B cell (primary cell): ENCODE measurements at places on chromosomes 12 and 14. TPM values are rescaled to one million over a fixed set of nuclear protein-coding genes. Genes with fewer than 3 reads are reported as not detected.
A peak's percentile ranks its signal among the peaks of the same experiment; 100 is the strongest.

DNA sequence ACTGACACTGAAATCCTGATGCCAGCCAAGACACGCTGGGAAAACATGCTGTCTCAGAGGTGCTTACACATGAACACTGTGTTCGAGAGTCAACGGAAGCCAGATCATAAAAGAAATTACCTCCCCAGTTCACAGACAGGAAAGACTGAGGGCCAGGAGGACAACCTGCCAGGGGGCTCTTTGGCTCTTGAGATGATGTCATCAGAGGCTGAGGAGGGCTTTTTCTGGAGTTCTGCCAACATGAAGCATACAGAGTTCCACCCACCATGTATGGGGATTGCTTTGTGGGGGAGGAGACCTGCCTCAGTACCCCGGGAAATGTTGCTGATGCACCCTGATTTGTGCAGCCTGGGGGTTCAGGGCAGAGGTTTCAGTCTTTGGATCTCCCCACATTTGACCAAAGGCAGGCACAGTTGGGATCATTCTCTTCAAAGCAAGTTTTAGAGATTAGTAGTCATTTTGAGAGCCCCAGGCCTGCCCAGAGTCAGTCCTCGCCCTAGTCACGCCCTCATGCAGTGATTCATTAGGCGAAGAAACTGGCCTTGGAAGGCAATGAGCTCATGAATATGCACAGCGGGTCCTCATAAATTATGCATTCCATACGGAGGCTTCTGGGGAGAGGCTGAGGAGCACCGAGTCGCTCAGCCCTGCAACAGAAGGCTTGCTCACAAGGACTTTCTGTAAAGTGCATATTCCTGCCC, 34.9 kb upstream of the EML1 start:
- DNase-seq: no peak

DNA sequence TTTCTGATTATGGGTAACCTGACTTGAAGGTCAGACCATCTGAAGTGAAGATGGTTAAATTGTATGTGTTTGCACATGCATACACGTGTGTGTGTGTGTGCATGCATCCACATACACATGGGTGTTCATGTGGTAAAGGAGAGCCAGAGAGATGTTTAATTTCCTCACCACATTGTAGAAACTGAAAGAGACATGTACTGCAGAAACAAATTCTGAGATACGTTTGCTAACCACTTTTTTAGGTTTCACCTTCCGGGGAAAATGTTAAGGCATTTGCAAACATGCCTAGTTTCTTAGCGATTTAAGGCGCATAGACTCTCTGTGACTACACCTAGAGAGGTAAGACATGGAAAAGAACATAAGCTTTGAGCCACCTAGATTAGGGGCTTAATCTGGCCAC, 362.9 kb downstream of the RAD51B start:
- DNase-seq: peak; percentile 7

GRCh38 chr12:113515082-113515856, 43.6 kb upstream of the LHX5 start:
- no peak for DNase-seq

GRCh38 chr12:31861360-31861759, 97.9 kb upstream of the RESF1 start:
- DNase-seq: no peak

DNA sequence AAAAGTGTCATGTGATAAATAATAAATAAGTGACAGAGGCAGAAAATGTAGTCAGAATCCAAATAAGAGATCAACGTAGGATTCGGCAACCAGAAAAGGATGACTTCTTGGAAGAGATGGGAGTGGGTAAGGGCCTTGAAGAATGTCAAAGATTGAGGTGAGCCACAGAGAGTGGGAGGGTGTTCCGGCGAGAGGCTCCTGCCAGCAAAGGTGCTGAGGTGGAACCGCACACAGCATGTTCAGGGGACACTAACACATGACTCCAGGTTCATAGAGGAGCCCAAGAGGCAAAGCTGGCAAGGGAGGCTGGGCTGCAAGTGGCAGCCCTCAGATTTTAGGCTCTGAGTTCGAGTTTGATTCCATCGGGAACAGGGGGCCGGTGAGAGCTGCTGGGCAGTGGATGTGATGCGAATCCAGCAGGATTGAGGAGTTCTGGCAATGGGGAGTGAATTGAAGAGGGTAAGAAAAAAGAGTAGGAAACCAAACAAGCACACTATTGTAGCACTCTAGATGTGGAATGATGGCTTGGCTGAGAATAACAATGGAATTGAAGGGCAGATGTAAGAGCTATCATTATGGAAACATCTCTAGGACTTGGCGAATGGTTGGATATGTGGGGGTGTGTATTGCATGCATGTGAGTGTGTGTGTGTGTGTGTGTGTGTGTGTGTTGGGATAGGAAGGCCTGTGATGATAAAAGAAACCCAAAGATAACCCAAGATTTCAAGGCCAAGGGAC, 36.5 kb downstream of the LRRC74A start:
- DNase-seq: no peak

GRCh38 chr14:60490270-60490669, 4.4 kb upstream of the C14orf39 start:
- no peak for DNase-seq

DNA sequence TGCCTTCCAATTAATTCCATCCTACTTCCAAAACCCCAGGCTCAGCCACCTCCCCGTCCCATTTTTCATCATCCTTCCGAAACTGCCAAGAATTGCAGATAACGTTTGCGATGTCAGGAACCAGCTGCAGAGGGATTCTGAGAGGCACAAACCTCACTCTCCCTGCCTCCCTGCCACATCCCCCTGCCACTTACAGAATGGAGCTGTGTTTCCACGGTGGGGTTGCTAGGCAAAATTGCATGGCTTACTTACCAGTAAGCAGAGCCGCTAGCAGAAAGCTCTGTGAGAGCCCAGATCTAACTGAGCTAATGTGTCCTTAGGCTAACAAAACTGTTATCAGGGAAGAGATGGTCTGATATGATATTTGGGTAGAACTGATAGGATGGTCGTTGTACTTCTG, 127.4 kb downstream of the KCNK10 start:
- DNase-seq: no peak

- DNase-seq: no peak
These were observed 727.1 kb upstream of the TBX3 start for GRCh38 chr12:115411121-115411520.

- DNase-seq: no peak
These were observed 73.0 kb downstream of the ALG10B start for GRCh38 chr12:38389614-38390013.

DNA sequence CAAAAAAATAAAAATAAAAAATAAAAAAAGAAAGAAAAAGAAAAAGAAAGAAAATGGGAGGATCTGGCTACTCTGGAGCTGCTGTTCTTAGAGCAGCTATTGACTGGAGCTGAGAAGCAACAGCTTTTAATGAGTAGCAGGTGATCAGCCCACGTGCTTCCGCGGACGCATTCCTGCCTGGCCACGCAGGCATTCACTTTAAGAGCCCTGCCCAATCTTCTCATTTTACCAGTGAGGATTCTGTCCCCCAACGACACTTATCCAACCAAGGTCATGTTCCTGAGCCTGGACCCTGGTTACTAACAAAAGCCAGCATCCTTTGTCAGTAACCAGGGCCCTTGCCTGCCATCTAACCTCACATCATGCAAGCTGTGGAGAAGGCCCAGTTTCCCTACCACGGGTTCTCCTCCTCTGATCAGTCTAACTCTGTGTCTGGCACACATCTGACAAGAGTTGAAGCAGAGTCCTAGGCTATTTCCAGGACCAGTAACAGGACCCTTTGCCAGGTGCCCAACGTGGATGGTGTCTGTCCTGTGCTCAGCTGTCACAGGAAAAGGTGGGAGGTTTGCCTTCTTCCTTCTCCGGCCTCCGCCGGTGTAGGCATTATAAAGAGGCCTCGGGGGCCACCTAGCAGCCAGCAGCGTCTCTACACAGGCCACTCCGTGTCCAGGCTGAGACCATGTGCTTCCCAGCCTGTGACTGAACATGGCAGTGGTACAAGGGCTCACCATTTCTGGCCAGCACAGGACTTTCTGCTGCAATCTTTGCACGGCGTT, 60.9 kb upstream of the GPATCH2L start:
- no peak for DNase-seq

DNA sequence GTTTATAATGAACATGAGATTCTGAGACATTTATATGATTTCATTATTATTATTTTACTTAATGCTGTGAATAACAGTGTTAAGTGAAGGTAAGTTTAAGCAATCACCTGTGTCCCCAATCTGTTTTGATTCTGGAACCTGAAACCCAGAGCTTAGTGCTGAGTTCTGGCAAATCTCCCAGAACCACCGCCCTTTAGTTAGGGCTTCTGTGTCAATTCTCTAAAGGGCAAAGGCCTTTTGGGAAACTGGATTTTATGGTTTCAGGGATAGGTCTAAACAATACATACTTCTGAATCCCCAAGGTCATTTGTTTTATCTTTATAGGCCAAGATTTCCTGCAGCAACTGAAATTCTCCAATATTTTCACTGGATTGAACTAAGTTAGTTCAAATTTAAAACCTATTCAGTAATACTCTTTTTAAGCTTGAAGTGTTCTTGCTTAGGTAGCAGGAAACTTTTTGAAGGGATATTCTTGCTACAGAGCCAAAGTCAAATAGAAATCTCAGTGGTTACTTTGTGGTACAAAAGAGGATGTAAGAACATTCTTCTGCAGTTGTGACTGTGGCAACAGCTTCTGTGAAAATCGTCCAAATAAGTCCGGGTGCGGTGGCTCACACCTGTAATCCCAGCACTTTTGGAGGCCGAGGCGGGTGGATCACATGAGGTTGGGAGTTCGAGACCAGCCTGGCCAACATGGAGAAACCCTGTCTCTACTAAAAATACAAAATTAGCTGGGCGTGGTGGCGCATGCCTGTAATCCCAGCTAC, 10.0 kb upstream of the PKP2 start:
- no peak for DNase-seq

DNA sequence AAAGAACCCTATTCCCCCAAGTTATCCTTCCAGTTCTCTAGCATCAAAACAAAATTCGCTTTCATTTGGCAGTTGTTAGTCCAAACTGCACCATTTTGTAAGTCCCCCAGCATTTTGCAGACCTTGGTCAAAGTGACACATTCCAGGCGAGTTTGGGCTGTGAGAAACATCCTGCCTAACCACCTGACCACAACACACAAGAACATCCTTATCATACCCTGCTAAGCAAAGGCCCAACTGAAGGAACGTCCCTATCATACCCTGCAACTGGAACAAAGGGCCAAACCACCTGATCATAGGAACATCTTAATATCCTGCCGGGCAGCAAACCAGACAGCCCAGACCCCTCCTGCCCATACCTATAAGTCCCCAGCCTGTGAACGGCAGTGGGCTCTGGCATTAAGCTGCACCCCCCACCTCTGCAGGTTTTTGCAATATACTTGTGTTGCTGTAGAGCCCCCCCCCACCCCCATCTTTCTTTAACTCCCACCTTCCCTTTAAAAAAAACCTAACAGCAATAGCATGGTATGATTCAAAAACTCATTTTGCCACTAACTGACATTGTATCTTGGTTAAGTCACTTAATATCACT, 2.7 kb downstream of the PCNX4 start:
- DNase-seq: no peak

DNA sequence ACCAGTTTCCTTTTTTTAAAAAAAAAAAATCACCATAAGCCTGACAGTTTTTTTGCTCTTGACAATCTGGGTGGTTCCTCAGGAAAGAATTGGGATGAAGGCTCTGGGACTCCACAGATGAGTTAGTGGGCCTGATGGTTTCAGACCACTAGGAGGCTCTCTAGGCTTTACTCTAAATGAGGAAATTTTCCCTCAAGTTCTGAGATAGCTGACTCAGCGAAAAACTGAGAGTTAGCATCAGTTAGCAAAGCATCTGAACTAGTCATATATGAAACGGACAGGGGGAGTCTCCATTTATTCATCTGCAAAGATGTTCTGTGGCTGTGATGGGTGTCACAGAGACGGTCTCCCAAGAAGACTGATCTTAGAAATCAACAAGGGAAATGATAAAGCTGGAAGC, 314.3 kb upstream of the OR4E1 start:
- no peak for DNase-seq

GRCh38 chr14:45258073-45258472, 5.1 kb upstream of the MIS18BP1 start:
- no peak for DNase-seq

DNA sequence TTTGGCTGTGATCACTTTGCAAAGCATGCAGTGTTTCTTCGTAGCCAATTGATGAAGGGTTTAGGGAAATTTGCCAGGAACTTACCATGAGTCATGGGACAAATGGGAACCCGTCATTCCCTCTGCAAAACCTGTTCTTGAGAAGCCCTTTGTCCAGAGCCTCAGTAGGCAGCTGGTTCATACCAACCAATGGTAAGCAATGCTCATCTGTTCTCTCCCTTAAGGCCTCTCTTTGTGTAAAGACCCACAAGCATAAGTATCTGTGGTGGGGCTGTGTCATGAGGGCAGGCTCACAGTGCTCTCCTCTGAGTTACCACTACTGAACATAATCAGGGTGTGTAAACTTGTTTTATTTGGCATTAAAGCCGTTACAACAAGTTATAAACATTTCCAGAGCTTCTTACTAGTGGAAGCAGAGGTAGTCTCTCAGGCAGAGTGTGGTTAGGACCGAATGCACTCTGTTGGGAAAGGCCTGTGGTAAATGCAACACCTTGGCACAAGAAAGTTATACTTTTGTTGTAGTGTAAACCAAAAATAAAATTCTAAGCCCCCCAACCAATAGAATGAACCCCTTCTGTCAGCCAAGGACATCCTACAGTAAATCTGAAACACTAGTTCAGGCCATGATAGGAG, 119.8 kb downstream of the SINHCAF start:
- DNase-seq: no peak

DNA sequence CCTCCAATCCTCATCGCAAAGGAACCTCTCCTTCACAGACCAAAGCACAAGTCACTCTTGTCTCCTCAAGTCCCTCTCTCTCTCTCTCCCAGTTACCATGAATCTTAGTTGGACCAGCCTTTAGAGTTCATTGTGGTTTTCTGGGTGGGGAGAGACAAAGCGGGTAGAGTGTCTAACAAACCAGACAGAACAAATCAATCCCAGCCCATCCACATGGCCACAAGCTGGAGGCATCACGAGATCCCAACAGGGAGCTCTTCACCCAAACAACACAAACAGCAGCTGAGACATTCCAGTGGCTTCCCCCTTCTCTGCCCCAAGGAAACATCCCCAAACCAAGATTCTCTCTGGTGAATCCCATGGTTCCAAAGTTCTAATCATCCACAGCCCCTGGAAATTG, 22.4 kb downstream of the ACTN1 start:
- no peak for DNase-seq

- no peak for DNase-seq
These were observed 114.3 kb downstream of the NPAS3 start for GRCh38 chr14:33052943-33053342.

RHOJ gene
- not detected in 2 replicates for total RNA-seq

CYP27B1 gene
- total RNA-seq: 0.79 and 1.1 TPM in 2 replicates

HVCN1 gene
- total RNA-seq: 216 and 228 TPM in 2 replicates

POLE2 gene
- 2.2 and 2.6 TPM in 2 replicates for total RNA-seq

PLXNC1 gene
- total RNA-seq: 33.6 and 35.2 TPM in 2 replicates

TSPAN11 gene
- not detected in 2 replicates for total RNA-seq

HOTAIR gene
- not detected in 2 replicates for total RNA-seq

GZMH gene
- 0.80 TPM in 1 of 2 replicates, not detected in the other for total RNA-seq

PLBD2 gene
- total RNA-seq: 11.6 and 14.0 TPM in 2 replicates

LRRK2 gene
- total RNA-seq: 56.5 and 60.2 TPM in 2 replicates

ASB2 gene
- 1.00 and 1.5 TPM in 2 replicates for total RNA-seq

TRHDE gene
- not detected in 2 replicates for total RNA-seq

SPIC gene
- not detected in 2 replicates for total RNA-seq

A2M gene
- total RNA-seq: not detected in 2 replicates
